ENCODE measurements at places on chromosomes 1 and 21. TPM values are rescaled to one million over a fixed set of nuclear protein-coding genes. Genes with fewer than 3 reads are reported as not detected.

DNA sequence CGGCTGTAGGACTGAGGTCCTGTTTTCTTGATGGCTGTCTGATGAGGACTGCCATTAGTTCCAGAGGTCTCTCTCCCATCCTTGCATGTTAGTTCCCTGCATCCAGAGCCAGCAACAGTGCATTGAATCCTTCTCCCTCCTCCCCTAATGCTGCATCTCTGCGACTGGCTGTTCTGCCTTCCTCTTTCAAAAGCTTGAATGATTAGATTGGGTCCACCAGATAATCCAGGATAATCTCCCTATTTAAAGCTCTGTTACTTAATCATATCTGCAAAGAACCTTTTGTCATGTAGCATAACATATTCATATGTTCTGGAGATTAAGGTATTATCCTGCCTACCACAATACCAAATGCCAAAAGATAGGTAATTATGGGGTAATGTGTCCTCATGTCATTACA is 377.5 kb downstream of the GPATCH2 start:
- no peak for DNase-seq

DNA sequence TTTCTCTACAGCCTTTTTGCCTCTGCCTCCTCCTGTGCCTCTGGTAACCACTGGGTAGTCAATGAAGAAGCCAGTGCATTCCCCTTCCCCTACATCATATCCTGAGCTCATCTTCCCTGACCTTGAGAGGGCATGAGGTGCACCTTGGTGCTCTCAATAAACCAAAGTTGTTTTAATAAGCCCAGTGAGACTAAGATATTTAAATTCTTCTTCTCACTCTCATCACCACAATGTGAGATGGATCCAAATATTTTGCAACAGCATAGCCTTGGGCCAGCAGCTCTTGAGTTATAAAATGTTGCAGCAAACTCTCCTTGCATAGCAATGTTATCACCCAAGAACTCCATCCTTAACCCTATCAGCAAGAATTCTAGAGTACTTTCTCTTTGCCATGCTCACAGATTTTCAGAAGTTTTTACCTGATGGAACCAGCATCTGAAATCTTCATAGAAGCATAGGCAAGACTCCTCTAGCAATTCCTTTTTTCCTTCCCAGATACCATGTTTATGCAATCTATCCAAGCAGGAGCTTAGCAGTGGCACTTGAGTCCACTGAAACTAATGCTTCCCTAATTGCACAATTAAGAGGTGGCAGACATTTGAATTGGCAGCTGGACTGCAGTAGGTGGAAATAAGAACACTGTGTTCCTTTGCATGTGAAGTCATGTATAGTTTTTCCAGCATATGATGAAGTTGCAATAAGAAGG is 36.8 kb downstream of the CDC7 start:
- DNase-seq, result no peak

GRCh38 chr1:227828786-227829185 is 13.3 kb downstream of the PRSS38 start:
- no peak for DNase-seq

- no peak for DNase-seq
Measured at GRCh38 chr1:62285984-62286785, 33.0 kb downstream of the KANK4 start.

- no peak for DNase-seq
Measured at GRCh38 chr1:7469255-7469938, 301.7 kb upstream of the VAMP3 start.

GRCh38 chr1:207810606-207811295 is 58.9 kb downstream of the CD46 start:
- DNase-seq, result peak; percentile 5

- no peak for DNase-seq
Measured at GRCh38 chr1:201756406-201756805, 72.6 kb upstream of the IPO9 start.

DNA sequence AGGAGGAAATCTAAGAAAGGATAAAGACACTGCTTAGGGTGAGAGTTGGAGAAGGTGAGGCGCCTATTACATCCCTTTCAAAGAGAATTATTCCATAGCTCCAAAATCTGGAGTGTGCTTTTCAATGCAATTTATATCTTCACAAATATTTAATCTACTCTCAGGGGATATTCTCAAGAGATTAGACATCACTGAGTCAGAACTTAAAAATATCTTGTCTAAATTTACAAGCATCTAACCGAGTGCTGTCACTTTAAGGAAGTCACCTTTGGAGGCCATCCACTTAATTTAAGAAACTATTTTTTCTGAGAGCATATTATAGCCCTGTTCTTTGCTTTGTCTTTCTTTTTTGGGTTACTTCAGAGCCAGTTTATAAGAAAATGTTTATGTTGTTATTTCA is 134.6 kb downstream of the TNFSF18 start:
- DNase-seq, result no peak

DNA sequence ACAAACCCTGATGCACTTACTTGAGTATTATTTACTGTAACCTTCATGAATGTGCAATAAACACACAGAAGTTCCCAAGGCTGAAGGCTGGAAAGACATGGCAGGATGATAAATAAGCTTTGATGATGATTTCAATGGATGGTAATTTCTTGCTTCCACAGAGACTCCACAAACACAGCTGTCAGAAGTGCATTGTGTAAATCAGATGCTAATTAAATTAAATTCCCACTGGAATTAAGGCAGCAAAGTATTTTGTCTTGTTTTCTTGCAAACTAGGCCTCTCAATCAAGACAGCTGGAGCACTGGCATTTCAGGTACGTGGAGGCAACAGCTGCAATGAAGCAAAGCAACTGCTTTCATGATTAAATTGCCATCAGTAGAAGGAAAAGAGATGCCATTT is 24.1 kb downstream of the FAM177B start:
- no peak for DNase-seq

GRCh38 chr1:207862241-207862787 is 48.6 kb downstream of the CD34 start:
- no peak for DNase-seq

The TMEM52 gene
- total RNA-seq, result not detected

The VHLL gene
- total RNA-seq, result not detected

The LCE1B gene
- total RNA-seq, result not detected

The DNASE2B gene
- not detected for total RNA-seq

Measured in tibial nerve (tissue), 4 donors.